ACHN (cell line): ENCODE measurements at places on chromosomes 7 and 10.

DNA sequence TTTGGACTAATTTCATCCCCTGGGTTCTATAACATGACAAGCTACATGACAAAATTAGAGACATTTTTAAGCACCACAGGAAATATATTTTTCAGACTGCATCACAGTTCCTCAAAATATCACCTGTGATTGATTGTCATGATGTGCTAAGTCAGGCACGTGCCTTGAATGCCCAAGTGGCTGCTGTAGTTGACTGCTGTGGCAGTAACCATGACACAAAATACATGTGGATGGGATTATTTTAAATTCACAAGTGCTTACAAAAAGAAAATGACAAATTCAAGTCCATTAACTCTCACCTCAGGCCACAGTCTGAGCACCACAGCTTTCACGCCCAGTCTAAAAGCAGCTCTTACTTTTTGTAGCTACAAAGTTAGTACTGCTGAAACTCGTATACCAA is 45.5 kb downstream of the TNPO3 start:
- DNase-seq = no peak

DNA sequence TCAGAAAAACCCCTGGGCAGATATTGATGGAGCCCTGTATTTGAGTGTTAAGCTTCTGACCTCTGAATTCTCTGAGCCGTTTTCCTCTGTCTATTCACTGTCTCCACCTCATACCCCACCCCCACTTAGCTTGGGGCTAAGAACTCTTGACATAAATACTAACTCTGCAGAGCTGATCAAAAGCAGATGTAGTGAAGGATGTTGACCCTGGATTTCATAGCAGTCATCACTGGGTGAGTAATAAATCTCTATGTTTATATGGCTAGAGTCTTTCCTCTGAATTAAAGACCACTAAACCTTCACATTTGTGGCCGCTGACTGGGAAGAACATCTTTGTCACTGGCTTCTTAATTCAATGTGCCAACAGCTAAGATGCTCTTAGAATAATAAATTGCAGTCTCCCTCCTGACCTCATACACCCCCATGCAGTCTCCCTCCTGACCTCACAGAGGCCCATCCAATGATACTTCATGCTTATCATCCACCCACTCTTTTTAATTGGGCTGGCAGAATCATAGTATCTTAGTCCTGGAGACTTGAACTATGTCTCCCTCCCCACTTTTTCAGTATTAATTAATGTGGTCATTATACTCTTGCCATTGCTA is 78.0 kb upstream of the MACROH2A2 start:
- no peak for DNase-seq

DNA sequence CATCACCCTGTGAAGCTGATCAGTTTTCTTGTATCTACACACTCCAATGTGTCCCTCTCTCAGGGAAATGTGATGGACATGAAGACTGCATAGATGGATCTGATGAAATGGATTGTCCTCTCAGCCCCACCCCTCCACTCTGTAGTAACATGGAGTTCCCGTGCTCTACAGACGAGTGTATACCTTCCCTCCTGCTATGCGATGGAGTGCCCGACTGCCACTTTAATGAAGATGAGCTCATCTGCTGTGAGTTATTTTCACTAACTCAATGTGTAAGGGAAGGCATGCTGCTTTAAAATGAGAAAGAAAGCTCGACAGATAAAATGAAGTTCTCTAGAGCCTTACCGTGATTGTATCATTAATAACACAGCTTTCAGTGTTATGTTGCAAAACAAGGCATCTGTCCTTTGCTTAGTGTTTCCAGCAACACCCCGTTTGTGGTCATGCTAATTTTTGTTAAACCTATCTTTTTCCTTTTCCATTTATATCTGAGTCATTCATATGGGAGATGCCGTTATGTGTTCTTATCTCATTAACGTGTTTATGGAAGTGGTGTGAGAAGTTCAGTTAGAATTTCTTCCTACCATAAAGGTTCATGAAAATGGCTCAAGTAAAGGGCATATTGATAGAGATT is 220.9 kb upstream of the PLXDC2 start:
- DNase-seq = no peak

DNA sequence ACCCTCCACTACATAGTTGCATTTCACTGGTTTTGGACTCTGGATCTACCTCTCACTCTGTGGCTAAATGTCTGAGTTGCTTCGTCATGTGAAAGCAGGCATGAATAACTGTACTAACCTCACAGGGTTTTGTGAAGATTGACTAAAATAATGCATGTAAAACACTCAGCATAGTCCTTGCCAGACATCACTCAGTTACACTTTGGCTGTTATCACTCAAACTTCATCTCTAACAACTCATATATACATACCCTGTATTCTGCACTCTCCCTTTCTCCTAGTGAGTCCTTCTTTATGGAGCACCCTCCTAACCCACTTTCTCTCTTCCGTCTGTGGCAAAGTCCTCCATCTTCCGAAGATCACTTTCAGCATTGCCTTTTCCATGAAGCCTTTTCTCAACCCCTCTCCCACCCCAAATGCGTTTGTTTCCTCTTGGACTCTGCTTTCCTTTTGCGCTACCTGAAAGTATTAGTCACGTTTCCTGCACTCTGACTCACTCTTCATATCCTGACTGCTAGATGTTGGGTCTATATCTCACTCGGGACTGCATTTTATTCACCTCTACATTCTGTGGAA is 72.6 kb downstream of the OSBPL3 start:
- peak; percentile 87 for DNase-seq

GRCh38 chr10:84613336-84614021 is 285.1 kb downstream of the CCSER2 start:
- peak; percentile 53 for DNase-seq
